Central memory CD8-positive, alpha-beta T cell (primary cell): ENCODE measurements at places on chromosomes 5 and 9.

GRCh38 chr5:23352446-23352845, 155.0 kb upstream of the PRDM9 start:
- H3K4me1 ChIP-seq, result no peaks in the 10 kb centered on the region
- no peak for DNase-seq
- H3K27ac ChIP-seq, result no peak overlapping the region
- no peaks in the 10 kb centered on the region for H3K36me3 ChIP-seq
- H3K4me3 ChIP-seq, result no peak overlapping the region

DNA sequence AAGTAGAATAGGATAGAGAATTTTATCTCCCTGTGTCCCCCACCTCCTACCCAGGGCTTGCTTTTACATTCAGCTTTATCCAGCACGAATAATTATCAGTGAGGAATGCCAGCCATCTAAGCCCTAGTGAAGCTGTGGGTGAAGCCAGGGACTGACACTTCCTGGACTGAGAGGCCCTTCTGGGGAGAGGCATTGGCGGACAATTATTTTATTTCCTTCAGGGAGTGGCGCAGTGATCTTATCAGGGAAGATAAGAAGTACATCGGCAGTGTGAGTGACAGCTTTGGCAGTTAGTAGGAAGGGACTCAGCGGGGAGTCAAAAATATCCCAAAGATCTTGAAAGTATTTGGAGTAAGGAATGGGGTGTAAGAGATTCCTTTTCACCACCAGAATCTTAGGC, 34.9 kb upstream of the RPS23 start:
- H3K4me1 ChIP-seq, result no peaks in the 10 kb centered on the region
- H3K36me3 ChIP-seq, result peaks cover 1% of the 10 kb centered on the region
- DNase-seq, result no peak
- H3K4me3 ChIP-seq, result no peak overlapping the region
- H3K27ac ChIP-seq, result no peak overlapping the region

DNA sequence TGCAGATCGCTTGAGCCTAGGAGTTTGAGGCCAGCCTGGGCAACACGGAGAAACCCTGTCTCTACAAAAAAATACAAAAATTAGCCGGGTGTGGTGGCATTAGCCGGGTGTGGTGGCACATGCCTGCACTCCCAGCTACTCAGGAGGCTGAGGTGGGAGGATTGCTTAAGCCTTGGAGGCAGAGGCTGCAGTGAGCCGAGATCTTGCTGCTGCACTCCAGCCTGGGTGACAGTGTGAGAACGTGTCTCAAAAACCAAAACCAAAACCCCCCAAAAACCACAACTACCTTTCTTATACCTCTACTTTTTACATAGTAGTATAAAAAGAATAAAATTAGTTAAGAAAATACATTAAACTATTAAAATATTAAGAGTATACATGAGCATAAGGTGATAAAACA, 121.2 kb downstream of the RAPGEF6 start:
- H3K27ac ChIP-seq, result peak overlapping the region; percentile 92
- peaks cover 23% of the 10 kb centered on the region for H3K36me3 ChIP-seq
- H3K27me3 ChIP-seq, result no peaks in the 10 kb centered on the region
- peaks cover 41% of the 10 kb centered on the region for H3K4me1 ChIP-seq
- H3K4me3 ChIP-seq, result peak overlapping the region; percentile 56
- DNase-seq, result no peak

- no peaks in the 10 kb centered on the region for H3K27me3 ChIP-seq
- H3K27ac ChIP-seq, result peak overlapping the region; percentile 92
- H3K4me3 ChIP-seq, result peak overlapping the region; percentile 77
Measured at GRCh38 chr5:67166460-67167285, 29.9 kb downstream of the CD180 start.

DNA sequence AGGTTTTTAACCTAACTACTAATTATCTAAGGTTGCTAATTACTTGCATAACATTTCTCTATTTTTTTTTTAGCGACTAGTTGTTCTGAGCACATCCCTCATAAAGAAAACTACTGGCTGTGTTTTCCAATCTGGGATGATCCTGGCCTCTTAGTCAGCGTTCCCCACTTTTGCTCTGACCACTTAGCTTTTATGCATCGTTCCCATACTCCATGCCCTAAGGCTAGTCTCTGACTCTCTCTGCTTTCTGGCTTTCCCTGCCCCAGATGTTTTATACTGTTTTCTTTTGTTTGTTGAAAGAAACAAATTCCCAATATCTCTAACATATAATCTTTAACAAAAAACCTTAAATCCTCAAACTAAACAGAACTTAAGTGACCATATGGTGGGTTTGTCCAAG, 217.9 kb downstream of the SPATA31D1 start:
- no peaks in the 10 kb centered on the region for H3K36me3 ChIP-seq
- H3K27me3 ChIP-seq, result no peaks in the 10 kb centered on the region
- H3K4me3 ChIP-seq, result no peak overlapping the region
- no peak for DNase-seq
- no peaks in the 10 kb centered on the region for H3K4me1 ChIP-seq
- H3K27ac ChIP-seq, result no peak overlapping the region

GRCh38 chr5:33800241-33800950, 91.4 kb downstream of the ADAMTS12 start:
- no peaks in the 10 kb centered on the region for H3K4me1 ChIP-seq
- no peak overlapping the region for H3K27ac ChIP-seq
- DNase-seq, result no peak
- peaks cover 14% of the 10 kb centered on the region for H3K27me3 ChIP-seq
- no peaks in the 10 kb centered on the region for H3K36me3 ChIP-seq

DNA sequence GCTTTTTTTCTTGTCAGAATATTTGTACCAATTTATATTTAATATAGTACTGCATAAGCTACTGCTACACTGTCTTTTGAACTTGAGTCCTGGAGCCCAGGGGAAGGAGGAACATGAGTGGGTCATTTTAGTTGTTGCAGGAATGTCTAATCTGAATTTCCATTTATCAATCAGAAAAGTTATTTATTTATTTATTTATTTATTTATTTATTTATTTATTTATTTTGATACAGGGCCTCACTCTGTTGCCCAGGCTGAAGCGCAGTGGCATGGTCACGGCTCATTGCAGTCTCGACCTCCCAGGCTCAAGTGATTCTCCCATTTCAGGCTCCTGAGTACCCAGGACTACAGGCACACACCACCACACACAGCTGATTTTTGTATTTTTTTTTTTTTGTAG, 712.6 kb downstream of the NR2F1-AS1 start:
- H3K4me1 ChIP-seq, result no peaks in the 10 kb centered on the region
- DNase-seq, result no peak
- H3K27ac ChIP-seq, result no peak overlapping the region
- no peak overlapping the region for H3K4me3 ChIP-seq
- H3K27me3 ChIP-seq, result no peaks in the 10 kb centered on the region
- H3K36me3 ChIP-seq, result no peaks in the 10 kb centered on the region

DNA sequence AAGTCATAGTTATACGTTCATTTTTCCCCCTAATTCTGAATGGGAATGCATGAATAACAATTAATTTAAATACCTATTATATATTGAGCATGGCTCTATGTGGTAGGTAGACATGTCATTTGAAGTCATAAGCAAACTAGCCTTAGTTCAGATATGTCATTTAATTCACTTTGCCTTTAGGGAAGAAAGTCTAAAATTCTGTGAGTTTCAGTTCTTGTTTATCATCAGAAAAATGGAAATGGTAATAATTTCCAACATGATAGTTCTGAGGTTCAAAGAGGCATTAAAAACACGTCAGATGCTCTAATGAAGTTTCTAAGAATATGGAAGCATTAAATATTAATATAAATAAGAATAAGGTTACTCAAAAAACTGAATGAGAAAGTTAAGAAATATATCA, 13.1 kb upstream of the ANXA1 start:
- no peaks in the 10 kb centered on the region for H3K36me3 ChIP-seq
- no peaks in the 10 kb centered on the region for H3K4me1 ChIP-seq
- DNase-seq, result no peak
- H3K27me3 ChIP-seq, result no peaks in the 10 kb centered on the region

- DNase-seq, result no peak
- H3K4me3 ChIP-seq, result no peak overlapping the region
- peaks cover 67% of the 10 kb centered on the region for H3K27me3 ChIP-seq
- no peaks in the 10 kb centered on the region for H3K36me3 ChIP-seq
Measured at GRCh38 chr9:33799928-33800704, 4.8 kb downstream of the PRSS3 start.

DNA sequence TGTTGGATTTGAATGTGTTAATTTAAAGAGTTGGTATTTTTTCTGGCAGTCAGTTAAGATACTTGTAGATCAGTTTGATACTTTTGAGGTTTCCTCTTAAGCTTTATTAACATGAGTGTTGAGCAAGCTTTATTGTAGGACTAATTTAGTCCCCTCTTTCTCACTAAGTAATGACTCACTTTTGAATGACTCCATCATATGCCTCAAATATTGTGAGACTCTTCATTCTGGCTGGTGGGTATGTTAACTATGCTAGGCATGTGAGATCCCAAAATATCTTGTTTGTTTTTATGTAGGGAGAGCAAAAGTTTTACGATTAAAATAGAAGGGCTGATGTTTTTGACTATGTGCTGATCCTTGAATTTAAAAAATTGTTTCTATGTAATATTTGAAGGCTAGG, 355.7 kb downstream of the IZUMO3 start:
- no peaks in the 10 kb centered on the region for H3K36me3 ChIP-seq
- no peaks in the 10 kb centered on the region for H3K4me1 ChIP-seq
- H3K27me3 ChIP-seq, result no peaks in the 10 kb centered on the region
- H3K27ac ChIP-seq, result no peak overlapping the region
- no peak overlapping the region for H3K4me3 ChIP-seq
- no peak for DNase-seq

- H3K4me3 ChIP-seq, result no peak overlapping the region
- no peaks in the 10 kb centered on the region for H3K27me3 ChIP-seq
- H3K4me1 ChIP-seq, result peaks cover 34% of the 10 kb centered on the region
- DNase-seq, result peak; percentile 29
Measured at GRCh38 chr9:33170464-33171415, 3.6 kb upstream of the B4GALT1 start.

GRCh38 chr5:36492984-36493654, 113.3 kb upstream of the SLC1A3 start:
- no peak for DNase-seq
- no peak overlapping the region for H3K4me3 ChIP-seq
- H3K27ac ChIP-seq, result no peak overlapping the region
- no peaks in the 10 kb centered on the region for H3K4me1 ChIP-seq
- H3K36me3 ChIP-seq, result no peaks in the 10 kb centered on the region
- peaks cover 37% of the 10 kb centered on the region for H3K27me3 ChIP-seq

DNA sequence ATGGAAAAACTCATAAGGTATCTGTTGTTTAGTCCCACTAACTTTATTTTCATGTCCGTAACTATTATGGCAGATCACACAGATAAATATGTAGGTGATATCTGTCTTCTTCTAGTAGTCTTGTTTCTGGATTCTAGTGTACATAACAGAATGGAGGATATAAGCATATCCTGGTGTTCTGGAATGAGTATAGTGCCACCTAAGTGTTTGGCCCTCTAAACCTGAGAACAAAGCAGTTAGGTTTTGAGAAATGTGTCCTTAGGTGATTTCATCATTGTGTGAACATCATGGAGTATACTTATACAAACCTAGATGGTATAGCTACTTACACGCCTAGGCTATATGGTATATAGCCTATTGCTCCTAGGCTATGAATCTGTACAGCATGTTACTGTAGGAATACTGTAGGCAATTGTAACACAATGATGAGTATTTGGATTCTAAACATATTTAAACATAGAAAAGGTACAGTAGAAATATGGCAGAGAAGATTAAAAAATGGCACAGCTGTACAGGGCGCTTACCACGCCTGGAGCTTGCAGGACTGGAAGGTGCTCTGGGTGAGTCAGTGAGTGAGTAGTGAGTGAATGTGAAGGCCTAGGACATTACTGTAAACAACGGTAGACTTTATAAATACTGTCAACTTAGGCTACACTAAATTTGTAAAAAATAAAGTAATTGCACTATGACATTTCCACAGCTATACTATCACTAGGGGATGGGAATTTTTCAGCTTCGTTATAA, 150.3 kb upstream of the SLC24A2 start:
- H3K27ac ChIP-seq, result no peak overlapping the region
- no peaks in the 10 kb centered on the region for H3K36me3 ChIP-seq
- no peak for DNase-seq
- H3K27me3 ChIP-seq, result peaks cover 13% of the 10 kb centered on the region
- H3K4me1 ChIP-seq, result no peaks in the 10 kb centered on the region
- H3K4me3 ChIP-seq, result no peak overlapping the region

DNA sequence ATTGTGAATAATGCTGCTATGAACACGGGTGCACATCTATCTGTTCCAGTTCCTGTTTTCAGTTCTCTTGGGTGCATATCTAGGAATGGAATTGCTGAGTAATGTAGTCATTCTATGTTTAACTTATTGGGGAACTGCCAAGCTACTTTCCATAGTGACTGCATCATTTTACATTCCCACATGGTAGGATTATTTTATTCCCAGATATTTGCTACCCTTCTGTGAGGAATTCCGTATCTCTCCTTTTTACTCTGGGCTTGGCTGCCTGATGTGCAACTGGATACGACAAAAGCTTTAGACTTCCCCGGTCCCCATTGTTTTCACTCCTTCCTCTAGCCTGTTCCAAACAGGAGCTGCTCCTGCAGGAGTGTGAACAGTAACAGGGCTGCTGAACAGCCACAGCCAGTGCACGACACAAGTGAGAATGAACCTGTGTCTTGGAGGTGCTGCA, 7.2 kb downstream of the TAS2R1 start:
- H3K4me1 ChIP-seq, result no peaks in the 10 kb centered on the region
- H3K27me3 ChIP-seq, result no peaks in the 10 kb centered on the region
- H3K27ac ChIP-seq, result no peak overlapping the region
- no peak for DNase-seq
- no peaks in the 10 kb centered on the region for H3K36me3 ChIP-seq

DNA sequence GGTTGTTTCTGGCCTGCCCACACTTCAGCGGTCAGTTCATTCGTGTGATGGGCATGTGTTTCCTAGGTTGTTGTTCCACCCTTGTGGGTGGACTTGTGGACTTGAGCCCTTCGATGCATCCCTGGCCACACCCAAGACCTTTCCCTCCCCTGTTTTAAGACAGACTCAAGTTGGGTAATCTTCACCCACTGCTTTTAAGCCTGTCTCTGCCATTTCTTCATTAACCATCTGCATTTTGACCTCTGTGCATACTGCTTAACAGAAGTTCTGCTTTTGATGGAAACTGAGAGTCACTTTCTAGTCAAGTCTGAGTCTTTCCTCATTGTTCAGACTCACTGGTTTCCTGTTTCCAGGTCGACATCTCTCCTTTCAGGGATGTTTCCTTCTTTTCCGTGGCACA, 233.7 kb downstream of the ARHGEF28 start:
- no peak overlapping the region for H3K27ac ChIP-seq
- H3K36me3 ChIP-seq, result peaks cover 2% of the 10 kb centered on the region
- no peaks in the 10 kb centered on the region for H3K4me1 ChIP-seq
- no peak for DNase-seq

GRCh38 chr5:132777209-132778069, at the start of gene SEPTIN8:
Gene SEPTIN8, minus strand, starts transcription at chr5:132777239. Its CDS starts 102 bp downstream, at chr5:132777137.
- H3K27ac ChIP-seq, result peak within 1 kb of the TSS; percentile 85
- H3K36me3 ChIP-seq, result peaks cover 2% of the 10 kb centered on the region
- H3K4me3 ChIP-seq, result peak within 1 kb of the TSS; percentile 79
- peaks cover 41% of the 10 kb centered on the region for H3K4me1 ChIP-seq
